H1 (cell line): ENCODE measurements at places on chromosomes 7 and 10. TPM values are rescaled to one million over a fixed set of nuclear protein-coding genes. Genes with fewer than 3 reads are reported as not detected.

The PTPN20 gene
- total RNA-seq, result not detected in 2 replicates

The MLXIPL gene
- 8.6 and 9.4 TPM in 2 replicates for total RNA-seq

DNA sequence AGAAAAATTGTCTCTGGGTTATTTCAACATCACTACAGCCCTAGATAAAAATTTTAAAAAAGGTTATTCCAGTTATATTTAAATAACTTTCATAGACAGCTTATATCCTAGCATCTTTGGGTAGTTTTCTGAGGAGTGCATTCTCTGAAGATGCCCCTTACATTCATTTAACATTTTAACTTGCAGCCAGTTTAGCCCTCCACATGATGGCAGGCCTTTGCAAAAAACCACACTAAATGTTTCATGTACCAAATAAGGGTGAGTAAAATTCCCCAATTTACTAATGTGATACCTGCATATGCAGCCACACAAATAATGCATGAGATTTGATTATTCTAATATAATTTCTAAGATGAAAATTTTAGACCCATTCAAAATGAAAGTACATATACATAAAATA is 108.4 kb upstream of the ZWINT start:
- H3K27ac ChIP-seq, result no peak overlapping the region
- no peak for DNase-seq
- no peaks in the 10 kb centered on the region for H3K4me1 ChIP-seq
- no peaks in the 10 kb centered on the region for H3K36me3 ChIP-seq
- no peaks in the 10 kb centered on the region for H3K27me3 ChIP-seq
- H3K4me3 ChIP-seq, result no peak overlapping the region

GRCh38 chr10:72310636-72311035 is 36.9 kb downstream of the DDIT4 start:
- peaks cover 2% of the 10 kb centered on the region for H3K4me1 ChIP-seq
- H3K36me3 ChIP-seq, result no peaks in the 10 kb centered on the region
- H3K27ac ChIP-seq, result no peak overlapping the region
- no peak for DNase-seq
- H3K4me3 ChIP-seq, result no peak overlapping the region

- no peaks in the 10 kb centered on the region for H3K27me3 ChIP-seq
- H3K36me3 ChIP-seq, result no peaks in the 10 kb centered on the region
- DNase-seq, result no peak
- no peak overlapping the region for H3K27ac ChIP-seq
- no peak overlapping the region for H3K4me3 ChIP-seq
- H3K4me1 ChIP-seq, result no peaks in the 10 kb centered on the region; the same call in 1 of the 2 replicates
Observed at GRCh38 chr10:66835400-66835799, 90.4 kb upstream of the LRRTM3 start.

The COL28A1 gene
- total RNA-seq, result 0.22 and 0.44 TPM in 2 replicates

- DNase-seq, result no peak
- peak overlapping the region; percentile 98 for H3K4me3 ChIP-seq
- no peaks in the 10 kb centered on the region for H3K27me3 ChIP-seq
Observed at GRCh38 chr7:122135275-122135674, 8.8 kb downstream of the AASS start.

The GIMAP4 gene
- 0.22 TPM in 1 of 2 replicates, not detected in the other for total RNA-seq

- H3K27ac ChIP-seq, result no peak overlapping the region
- no peaks in the 10 kb centered on the region for H3K36me3 ChIP-seq
- no peak overlapping the region for H3K4me3 ChIP-seq
- no peaks in the 10 kb centered on the region for H3K27me3 ChIP-seq
Observed at GRCh38 chr10:8235253-8236027, 181.0 kb downstream of the GATA3 start.

GRCh38 chr7:24851786-24852185 is 94.5 kb upstream of the GSDME start:
- DNase-seq, result no peak
- H3K4me1 ChIP-seq, result peaks cover 2% of the 10 kb centered on the region
- no peaks in the 10 kb centered on the region for H3K27me3 ChIP-seq
- H3K4me3 ChIP-seq, result no peak overlapping the region

DNA sequence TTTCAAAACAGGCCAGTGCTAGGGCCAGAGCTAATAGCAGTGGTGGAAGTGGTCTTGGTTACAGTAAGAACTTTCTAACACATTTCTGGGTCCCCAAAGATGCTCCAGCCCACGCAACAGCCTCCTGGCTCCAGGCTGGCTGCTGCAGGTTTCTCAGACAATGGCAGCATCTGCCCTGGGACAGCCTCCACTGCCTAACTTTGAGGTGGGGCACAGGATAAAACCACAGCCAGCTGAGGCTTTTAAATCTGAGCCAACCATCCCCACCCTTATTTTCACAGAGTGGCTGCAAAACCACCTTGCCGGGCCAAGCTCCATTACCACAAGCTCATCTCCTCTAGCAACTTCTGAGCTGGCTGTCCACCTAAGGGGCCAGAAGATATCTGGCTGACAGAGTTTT is 84.8 kb downstream of the FAM53B start:
- no peaks in the 10 kb centered on the region; the same call in 1 of the 2 replicates for H3K4me1 ChIP-seq
- H3K27me3 ChIP-seq, result no peaks in the 10 kb centered on the region
- H3K36me3 ChIP-seq, result no peaks in the 10 kb centered on the region; the same call in 1 of the 2 replicates
- no peak for DNase-seq
- no peak overlapping the region for H3K27ac ChIP-seq
- no peak overlapping the region for H3K4me3 ChIP-seq

DNA sequence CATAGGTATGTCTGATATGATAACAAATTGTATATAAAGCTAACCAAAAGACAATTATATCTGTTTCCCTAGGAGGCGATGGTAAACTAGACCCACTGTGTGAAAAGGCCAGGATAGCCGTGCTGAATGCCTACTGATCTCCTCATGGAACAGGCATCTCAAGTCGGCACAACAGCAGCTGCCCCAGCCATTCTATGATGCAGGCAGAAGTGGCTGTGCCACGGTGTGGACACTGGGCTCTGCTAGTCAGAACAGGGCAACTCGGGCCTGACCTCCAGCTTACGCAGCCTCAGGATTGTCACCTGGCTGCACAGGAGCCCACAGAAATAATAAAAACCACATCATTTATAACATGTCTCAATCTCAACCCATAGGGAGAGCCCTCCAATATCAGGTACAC is 15.0 kb downstream of the C10orf53 start:
- H3K27ac ChIP-seq, result no peak overlapping the region
- H3K36me3 ChIP-seq, result no peaks in the 10 kb centered on the region
- H3K27me3 ChIP-seq, result peaks cover 55% of the 10 kb centered on the region
- H3K4me1 ChIP-seq, result peaks cover 21% of the 10 kb centered on the region
- DNase-seq, result no peak

GRCh38 chr10:122034149-122034756 is 45.3 kb downstream of the TACC2 start:
- no peak overlapping the region for H3K27ac ChIP-seq
- H3K36me3 ChIP-seq, result no peaks in the 10 kb centered on the region
- H3K4me1 ChIP-seq, result no peaks in the 10 kb centered on the region
- H3K27me3 ChIP-seq, result no peaks in the 10 kb centered on the region
- H3K4me3 ChIP-seq, result no peak overlapping the region

DNA sequence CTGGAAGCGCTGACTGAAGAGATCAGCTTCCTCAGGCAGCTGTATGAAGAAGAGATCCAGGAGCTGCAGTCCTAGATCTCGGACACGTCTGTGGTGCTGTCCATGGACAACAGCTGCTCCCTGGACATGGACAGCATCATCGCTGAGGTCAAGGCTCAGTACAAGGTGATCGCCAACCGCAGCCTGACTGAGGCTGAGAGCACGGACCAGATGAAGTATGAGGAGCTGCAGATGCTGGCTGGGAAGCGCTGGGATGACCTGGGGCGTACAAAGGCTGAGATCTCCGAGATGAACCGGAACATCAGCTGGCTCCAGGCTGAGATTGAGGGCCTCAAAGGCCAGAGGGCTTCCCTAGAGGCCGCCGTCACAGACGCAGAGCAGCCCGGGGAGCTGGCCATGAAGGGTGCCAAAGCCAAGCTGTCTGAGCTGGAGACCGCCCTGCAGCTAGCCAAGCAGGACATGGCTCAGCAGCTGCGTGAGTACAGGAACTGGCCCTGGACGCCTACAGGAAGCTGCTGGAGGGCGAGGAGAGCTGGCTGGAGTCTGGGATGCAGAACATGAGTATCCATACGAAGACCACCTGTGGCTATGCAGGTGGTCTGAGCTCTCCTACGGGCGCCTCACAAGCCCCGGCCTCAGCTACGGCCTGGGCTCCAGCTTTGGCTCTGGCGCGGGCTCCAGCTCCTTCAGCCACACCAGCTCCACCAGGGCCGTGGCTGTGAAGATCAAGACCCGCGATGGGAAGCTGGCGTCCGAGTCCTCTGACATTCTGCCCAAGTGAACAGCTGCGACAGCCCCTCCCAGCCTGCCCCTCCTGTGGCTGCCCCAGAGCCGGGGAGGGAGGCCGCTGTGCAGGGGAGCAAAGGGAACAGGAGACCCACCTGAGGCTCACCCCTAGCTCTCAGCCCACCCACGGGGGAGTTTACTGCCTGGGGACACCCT is 24.9 kb upstream of the AMPH start:
- H3K36me3 ChIP-seq, result no peaks in the 10 kb centered on the region
- no peaks in the 10 kb centered on the region for H3K27me3 ChIP-seq

DNA sequence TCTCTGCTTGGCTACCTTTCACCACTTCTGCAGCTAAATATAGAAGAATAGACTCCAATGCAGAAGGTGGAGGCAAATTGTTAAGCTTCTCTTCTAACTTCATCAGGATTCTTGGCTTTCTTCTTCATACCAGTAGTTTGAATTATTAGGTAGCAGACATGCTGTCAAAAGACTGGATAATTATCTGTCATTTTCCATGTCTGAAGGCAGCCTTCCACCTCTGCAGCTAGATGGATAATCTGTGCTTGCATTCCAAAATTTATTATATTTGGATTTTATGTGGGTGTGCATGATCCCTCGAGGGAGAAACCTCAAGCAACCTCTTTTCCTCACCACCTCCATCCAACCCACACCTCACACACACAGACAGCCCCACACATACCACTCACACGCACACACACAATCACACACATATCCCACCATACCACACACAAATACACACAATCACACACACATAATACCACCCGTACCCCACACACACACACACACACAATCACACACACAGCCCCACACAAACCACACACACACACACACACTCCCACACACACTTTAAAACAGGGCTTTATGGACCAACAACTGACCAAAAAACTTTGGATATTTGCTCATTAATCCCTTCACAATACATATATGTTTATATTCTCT is 145.0 kb downstream of the C7orf25 start:
- H3K27me3 ChIP-seq, result no peaks in the 10 kb centered on the region
- H3K4me1 ChIP-seq, result no peaks in the 10 kb centered on the region
- H3K27ac ChIP-seq, result no peak overlapping the region
- DNase-seq, result no peak

DNA sequence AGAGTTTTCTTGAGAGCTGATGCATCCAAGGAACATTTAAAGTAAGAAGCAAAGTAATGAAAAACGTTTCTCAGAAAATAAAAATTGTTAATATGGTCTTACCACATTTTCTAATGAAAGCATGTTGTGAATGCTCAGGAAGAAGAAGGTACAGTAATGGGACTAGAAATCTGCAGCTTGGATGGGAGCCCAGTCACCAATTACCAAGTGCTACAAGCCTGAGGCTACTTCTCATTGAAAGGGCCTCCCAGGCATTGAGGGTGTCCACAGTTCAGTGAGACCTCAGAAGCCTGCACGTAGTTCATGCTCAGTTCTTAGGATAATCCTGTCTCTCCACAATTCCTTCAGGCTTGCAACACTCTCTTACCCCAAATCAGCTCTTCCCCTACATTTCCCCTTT is 17.6 kb downstream of the PTN start:
- H3K27me3 ChIP-seq, result no peaks in the 10 kb centered on the region
- H3K4me3 ChIP-seq, result no peak overlapping the region
- no peak for DNase-seq
- peaks cover 5% of the 10 kb centered on the region; the same call in 1 of the 2 replicates for H3K4me1 ChIP-seq
- no peak overlapping the region for H3K27ac ChIP-seq

The MRLN gene
- not detected in 2 replicates for total RNA-seq

- no peaks in the 10 kb centered on the region; the same call in 1 of the 2 replicates for H3K36me3 ChIP-seq
- no peak overlapping the region for H3K27ac ChIP-seq
- H3K4me1 ChIP-seq, result peaks cover 42% of the 10 kb centered on the region
Observed at GRCh38 chr7:36284456-36285090, 105.1 kb upstream of the ANLN start.

The CRPPA gene
- 0.39 and 0.71 TPM in 2 replicates for total RNA-seq

- no peak overlapping the region for H3K27ac ChIP-seq
- H3K4me1 ChIP-seq, result no peaks in the 10 kb centered on the region
- H3K36me3 ChIP-seq, result no peaks in the 10 kb centered on the region
Observed at GRCh38 chr10:123673198-123673597, 7.0 kb downstream of the GPR26 start.

DNA sequence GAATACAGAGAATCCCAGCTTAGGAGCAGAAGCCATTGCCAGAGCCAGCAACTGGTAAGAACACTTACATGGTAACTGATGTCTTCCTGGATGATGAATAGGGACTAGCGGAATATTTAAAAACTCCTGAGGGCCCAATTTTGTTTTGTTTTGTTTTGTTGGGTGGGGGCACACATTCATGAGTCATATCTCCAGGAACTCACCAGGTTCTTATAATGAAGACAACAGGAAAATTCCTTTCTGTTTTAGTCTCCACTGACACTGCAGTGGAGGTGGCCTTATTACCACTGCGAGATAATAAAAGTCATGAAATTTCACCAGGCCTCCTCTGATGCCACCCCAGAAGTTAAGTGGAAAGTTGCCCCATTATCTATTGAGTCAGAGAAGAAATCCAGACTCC is 6.6 kb upstream of the CUZD1 start:
- no peak for DNase-seq
- H3K27me3 ChIP-seq, result no peaks in the 10 kb centered on the region
- no peak overlapping the region for H3K4me3 ChIP-seq

The ITIH5 gene
- total RNA-seq, result 7.6 and 9.8 TPM in 2 replicates

DNA sequence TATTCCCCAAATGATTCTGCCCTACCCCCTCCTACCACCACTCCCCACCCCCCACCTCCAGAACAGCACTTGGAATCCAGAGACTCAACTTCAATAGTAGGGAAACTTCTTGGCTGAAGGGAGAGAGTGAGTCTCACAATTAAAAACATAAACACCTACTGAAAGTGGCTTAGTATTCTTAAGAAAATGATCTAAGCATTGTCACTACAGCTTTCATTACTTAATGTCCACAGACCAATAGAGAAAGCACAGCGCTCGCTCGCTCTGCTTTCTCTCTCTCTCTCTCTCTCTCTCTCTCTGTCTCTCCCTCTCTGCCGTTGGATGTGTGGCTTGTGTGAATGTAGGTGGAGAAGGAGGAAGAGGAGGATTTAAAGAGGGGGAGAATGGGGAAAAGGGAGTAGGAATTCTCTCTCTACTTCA is 1.5 kb upstream of the SEMA3A start:
- H3K4me1 ChIP-seq, result peaks cover 15% of the 10 kb centered on the region; the same call in 1 of the 2 replicates
- no peak overlapping the region for H3K4me3 ChIP-seq
- no peak for DNase-seq

DNA sequence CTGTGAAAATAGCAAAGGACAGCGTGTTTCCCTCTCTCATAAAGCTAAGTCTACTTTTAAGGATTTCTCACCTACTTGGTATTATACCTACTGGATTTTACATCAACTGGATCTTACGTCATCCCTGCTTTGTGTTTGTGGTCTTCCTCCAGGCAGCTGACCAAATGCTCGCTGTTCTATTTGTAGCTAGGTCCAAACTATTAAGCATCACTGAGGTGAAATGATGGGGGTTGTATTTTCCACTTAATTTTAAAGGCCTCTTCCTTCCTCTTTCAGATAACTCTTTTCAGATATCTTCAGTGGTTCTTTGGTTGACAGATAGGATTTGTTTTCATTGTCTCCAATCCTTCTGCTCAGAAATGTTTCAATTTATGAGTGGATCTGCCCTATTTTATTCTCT is 169.7 kb downstream of the RNLS start:
- no peak for DNase-seq
- no peak overlapping the region for H3K27ac ChIP-seq
- H3K4me3 ChIP-seq, result no peak overlapping the region
- H3K27me3 ChIP-seq, result no peaks in the 10 kb centered on the region
- H3K4me1 ChIP-seq, result peaks cover 4% of the 10 kb centered on the region

GRCh38 chr10:123348691-123349572 is 194.7 kb downstream of the BUB3 start:
- no peaks in the 10 kb centered on the region for H3K4me1 ChIP-seq
- H3K36me3 ChIP-seq, result no peaks in the 10 kb centered on the region
- H3K27ac ChIP-seq, result no peak overlapping the region
- no peaks in the 10 kb centered on the region for H3K27me3 ChIP-seq
